ENCODE measurements at places on chromosomes 13 and 19. TPM values are rescaled to one million over a fixed set of nuclear protein-coding genes. Genes with fewer than 3 reads are reported as not detected.

DNA sequence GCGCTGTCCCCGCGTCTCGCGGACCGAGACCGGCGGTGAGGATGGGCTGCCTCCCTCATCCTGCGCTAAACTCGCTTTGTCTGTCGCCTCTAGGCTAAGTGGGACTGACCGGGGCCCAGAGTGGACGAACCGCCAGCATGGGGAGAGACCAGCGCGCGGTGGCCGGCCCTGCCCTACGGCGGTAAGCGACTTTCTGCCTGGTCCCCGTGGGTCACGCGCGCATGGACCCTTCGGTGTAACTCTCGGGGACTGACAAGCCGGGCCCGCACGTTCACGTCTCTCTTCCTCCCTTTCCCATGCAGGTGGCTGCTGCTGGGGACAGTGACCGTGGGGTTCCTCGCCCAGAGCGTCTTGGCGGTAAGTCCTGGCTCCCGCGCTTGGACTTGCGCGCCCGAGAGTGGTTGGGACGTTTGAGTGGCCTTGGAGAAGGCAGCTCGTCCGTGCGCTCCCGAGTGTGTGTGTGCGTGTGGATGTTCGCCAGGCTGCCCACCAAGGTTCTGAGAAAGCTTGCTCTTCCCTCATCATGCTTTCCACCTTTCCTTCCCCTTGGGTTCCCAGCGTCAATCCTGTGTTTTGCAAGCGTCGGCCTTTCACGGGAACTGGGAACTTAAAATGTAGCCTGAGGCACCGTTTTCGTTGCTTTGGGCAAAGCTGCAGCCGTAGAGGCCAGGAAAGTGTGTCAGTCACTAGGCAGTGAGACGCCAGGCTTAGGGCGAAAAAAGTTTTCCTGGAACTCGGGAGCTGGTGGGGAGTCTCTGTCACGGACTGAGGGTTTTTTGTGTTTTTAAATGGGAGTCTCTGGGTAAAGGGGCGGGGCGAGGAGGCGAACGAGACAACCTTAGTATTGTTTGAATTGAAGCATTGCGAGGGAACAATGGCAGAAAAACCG lies 927 bp downstream of the COL4A2 start:
- no peak for DNase-seq

The CD177 gene
- total RNA-seq = 0.27 TPM

DNA sequence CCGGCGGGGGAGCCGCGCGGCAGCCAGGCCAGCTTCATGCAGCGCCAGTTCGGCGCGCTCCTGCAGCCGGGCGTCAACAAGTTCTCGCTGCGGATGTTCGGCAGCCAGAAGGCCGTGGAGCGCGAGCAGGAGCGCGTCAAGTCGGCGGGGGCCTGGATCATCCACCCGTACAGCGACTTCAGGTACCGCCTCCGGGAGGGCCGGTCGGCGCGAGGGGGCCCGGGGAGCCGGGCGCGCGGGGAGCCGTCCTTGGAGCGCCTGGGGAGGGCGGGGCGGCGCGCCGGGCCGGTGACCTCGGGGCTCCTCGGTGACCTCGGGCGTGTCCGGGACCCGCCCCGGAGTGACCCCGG lies 690 bp downstream of the HCN2 start:
- no peak for DNase-seq

The ENOX1 gene
- total RNA-seq = 1.7 TPM

- peak; percentile 93 for DNase-seq
These were observed 89.9 kb downstream of the COL4A2 start for GRCh38 chr13:110396913-110397381.

GRCh38 chr13:36370108-36370429 lies 23.9 kb upstream of the SPART start:
- peak; percentile 30 for DNase-seq

DNA sequence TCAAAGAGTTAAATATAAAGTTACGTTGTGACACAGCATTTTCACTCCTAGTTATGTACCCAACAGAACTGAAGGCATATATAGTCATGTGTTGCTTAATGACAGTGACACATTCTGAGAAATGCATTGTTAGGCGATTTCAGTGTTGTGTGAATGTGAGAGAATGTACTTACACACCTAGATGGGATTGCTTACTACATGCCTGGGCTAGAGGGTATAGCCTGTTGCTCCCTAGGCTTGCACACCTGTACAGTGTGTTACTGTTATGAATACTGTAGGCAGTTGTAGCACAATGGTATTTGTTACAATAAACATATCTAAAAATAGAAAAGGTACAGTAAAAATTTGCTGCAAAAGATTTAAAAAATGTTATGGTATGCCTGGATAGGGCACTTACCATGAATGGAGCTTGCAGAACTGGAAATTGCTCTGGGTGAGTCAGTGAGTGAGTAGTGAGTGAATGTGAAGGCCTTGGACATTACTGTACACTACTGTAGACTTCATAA lies 89.2 kb downstream of the DHRS12 start:
- DNase-seq = no peak

- DNase-seq = no peak
These were observed 12.2 kb upstream of the KCTD15 start for GRCh38 chr19:33784432-33784831.

The PRKCG gene
- total RNA-seq = not detected

The APOC1 gene
- total RNA-seq = 2.7 TPM

DNA sequence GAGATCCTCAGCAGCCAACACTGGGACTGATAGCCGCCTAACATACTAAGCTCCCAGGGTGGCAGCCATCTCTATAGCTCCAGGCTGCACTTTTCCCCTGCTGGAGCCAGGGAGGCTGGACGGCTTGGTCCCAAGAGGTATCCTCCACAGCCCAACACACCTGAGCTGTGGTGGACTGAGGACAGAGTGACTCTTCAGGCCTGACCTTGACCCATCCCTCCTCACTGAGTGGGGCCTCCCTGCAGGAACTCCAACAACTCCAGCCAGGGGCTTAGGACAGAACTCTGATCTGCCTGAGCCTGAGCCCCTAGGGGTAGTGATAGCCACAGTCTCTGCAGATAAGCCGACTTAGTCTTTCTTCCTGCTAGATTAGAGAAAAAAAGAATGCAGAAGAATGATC lies 958.1 kb upstream of the PRR20A start:
- no peak for DNase-seq

DNA sequence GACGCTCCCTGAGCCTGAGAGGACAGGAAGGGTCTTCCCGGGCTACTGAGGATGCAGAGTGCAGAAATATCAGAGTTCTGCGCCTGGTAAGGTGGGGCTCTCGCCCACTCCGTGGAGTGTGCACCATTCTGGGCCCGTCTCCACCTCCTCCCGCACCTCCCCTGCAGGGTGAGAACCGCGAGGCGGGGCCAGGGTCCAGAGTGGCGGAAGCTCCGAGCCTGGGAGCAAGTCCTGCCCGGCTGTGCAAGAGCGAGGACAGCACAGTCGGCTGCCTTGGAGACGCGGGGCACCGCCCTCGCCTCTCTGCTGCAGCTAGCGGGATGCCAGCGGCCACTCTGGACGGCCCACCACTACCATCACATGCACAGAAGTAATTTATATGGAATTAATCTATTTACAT lies 2304.4 kb downstream of the PCDH9 start:
- no peak for DNase-seq

- DNase-seq = no peak
These were observed 516.0 kb downstream of the DCT start for GRCh38 chr13:93963266-93964145.

DNA sequence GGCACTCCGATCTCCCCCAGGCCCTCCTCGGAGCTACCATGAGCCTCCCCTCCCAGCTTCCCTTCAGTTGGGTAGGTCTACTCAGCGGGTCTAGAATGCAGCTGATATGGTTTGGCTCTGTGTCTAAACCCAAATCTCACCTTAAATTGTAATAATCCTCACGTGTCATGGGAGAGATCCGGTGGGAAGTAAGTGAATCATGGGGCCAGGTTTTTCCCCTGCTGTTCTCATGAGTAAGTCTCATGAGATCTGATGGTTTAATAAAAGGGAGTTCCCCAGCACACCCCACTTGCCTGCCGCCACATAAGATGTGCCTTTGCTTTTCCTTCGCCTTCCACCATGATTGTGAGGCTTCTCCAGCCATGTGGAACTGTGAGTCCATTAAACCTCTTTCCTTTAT lies 14.5 kb upstream of the DOCK9 start:
- no peak for DNase-seq

DNA sequence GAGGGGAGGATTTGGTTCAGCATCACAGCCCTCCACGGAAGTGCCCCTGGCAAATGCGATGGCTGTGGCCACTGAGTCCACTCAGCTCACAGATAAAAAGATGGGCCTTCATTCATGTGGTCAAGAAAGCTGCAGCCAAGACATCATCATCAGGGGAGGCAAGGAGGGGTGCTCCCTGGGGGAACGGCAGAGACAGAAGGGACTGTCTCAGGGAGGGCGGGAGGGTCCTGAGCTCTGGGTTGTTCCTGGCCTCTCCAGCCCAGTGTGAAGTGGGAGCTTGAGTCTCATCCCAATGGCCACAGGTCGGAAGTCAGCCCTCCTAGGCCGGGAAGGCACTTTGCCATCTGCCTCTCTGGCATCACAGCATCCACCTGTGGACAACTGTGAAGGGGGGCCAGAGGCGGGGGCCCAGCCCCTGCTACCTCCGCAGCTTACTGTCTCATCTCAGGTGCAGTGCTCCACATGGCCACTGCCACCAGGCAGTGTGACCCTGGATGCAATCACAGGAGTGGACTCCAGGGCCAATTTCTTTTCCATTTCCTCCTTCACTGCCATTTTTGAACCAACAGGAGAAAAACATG lies 137.8 kb upstream of the SOX1 start:
- no peak for DNase-seq

The ETV2 gene
- total RNA-seq = 0.29 TPM

DNA sequence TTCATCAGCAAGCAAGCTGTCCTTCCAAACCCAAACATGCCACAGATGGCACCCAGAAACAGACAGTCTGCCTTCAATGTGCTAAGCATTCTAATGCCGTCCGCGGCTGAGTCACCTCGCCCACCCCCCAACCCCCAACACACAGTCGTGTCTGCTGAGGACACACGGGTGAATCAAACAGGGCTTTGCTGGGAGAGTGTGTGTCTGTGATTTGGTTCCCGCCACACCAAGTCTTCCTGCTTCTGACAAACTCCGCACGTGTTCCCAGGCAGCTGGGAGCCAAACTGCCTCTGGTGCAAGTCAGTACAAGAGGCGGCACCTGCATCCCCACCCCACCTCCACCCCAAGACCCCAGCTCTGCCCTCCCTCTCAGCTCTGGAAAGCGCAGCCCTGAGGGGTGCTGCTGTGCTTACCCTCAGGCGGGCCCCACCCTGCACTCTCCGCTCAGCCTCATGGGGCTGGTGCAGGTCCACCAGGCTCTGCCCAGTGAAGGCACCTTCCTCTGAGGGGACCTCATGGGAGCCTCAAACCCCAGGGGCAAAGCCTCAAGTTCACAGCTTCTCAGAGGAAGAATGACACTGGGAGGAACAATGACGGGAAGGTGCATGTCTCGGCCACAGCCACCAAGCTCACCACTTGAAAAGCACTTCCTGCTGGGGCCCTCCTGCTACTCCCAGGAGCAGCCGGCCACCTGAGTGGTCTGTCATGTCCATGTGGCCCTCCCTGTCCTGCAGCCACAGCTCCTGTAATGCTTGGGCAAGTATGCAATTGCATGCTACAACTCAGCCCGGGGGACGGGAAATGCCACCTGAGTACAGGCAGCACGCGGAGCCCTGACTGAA lies 15.0 kb upstream of the SLC35E1 start:
- DNase-seq = no peak

DNA sequence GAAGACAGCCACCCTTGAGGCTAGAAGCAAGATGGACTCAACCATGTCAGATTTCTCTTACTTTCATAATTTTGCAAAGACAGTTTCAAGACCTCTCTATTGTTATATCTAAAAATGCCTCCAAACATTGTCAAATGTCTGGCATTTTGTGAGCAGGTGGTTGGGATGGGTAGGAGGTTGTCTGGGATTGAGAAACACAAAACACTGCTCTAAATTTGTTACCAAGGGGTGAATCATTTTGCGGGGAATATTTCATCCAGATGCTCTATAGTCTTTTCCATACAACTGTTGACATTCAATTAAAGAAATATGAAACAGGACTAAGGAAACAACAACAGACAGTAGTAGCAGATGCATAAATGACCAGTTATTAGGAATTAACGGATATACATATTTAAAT lies 208.2 kb downstream of the ITGBL1 start:
- no peak for DNase-seq

DNA sequence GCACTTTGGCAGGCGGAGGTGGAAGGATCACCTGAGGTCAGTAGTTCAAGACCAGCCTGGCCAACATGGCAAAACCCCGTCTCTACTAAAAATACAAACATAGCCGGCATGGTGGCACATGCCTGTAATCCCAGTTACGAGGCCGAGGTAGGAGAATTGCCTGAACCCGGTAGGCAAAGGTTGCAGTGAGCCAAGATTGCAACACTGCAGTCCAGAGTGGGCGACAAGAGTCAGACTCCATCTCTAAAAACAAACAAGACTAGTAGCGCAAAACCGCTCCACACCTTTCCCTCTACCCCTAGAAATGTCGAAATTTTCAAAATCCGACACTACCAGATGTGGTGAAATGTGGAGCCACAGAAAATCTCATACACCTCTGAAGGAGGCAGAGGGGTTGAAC lies 11.2 kb upstream of the TYROBP start:
- DNase-seq = no peak

The SOHLH2 gene
- total RNA-seq = not detected

GRCh38 chr13:37288057-37288720 lies 182.7 kb upstream of the CSNK1A1L start:
- DNase-seq = peak; percentile 28

The PNMA8B gene
- total RNA-seq = 2.5 TPM

GRCh38 chr13:65915195-65915594 lies 1314.9 kb downstream of the PCDH9 start:
- no peak for DNase-seq

DNA sequence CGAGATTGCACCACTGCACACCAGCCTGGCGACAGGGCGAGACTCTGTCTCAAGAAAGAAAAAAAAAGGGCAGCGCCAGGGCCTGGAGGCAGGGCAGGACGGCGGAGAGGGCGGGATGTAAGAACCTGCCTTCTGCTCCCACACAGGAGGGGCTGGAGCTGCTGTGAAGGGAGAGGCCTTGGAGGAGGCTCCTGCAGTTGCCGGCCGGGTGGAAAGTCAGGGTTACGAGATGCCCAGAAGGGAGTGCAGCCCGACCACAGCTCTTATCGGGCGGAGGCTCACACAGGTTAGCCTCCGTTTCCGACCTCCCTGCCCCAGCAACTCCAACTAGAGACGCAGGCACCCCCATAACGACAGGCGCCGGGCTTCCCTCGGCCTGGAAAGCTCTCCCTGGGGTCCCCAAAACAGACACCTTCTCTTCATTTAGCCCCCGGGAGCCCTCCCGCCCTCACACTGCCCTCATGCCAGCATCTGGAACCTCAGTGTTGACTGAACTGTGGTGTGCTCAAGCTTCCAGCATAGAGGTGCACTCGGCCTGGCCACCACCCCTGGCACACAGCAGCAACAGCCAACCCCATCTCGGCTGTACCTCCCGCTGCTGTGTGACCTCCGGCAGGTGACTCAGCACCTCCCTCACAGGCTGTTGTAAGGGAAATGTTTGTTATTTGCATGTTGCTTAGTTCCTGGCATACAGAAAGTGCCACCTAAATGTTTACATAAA lies 1.4 kb downstream of the PLPP2 start:
- DNase-seq = no peak
